Thyroid gland (tissue), 4 donors: ENCODE measurements at places on chromosomes 4 and X. TPM values are rescaled to one million over a fixed set of nuclear protein-coding genes. Genes with fewer than 3 reads are reported as not detected.

The NWD2 gene
- 0.27 TPM for total RNA-seq

The USP38 gene
- 21.8 TPM for total RNA-seq

The RASSF6 gene
- 2.6 TPM for total RNA-seq

The NHSL2 gene
- 11.7 TPM for total RNA-seq

The RS1 gene
- total RNA-seq = 0.67 TPM

The TMEM128 gene
- total RNA-seq = 24.9 TPM

The CDX4 gene
- total RNA-seq = not detected

The SETD7 gene
- 33.3 TPM for total RNA-seq

The EGF gene
- total RNA-seq = 9.4 TPM

The CHIC2 gene
- 42.7 TPM for total RNA-seq

The INTS6L gene
- total RNA-seq = 8.0 TPM

The IGSF1 gene
- total RNA-seq = 1.1 TPM

The SLC16A2 gene
- total RNA-seq = 22.5 TPM

The CITED1 gene
- 29.9 TPM for total RNA-seq

The PPP1R2C gene
- total RNA-seq = not detected

The SERPINA7 gene
- total RNA-seq = not detected

The FAM47C gene
- total RNA-seq = not detected

The ABCE1 gene
- total RNA-seq = 62.7 TPM

The UGT2B10 gene
- not detected for total RNA-seq

The NUDT10 gene
- total RNA-seq = 0.94 TPM

The ATP1B4 gene
- 0.11 TPM for total RNA-seq

The GUCY1A1 gene
- 15.8 TPM for total RNA-seq

The WDR19 gene
- total RNA-seq = 92.9 TPM

The RHOXF2 gene
- not detected for total RNA-seq
